ENCODE measurements at places on chromosomes 4 and X.

DNA sequence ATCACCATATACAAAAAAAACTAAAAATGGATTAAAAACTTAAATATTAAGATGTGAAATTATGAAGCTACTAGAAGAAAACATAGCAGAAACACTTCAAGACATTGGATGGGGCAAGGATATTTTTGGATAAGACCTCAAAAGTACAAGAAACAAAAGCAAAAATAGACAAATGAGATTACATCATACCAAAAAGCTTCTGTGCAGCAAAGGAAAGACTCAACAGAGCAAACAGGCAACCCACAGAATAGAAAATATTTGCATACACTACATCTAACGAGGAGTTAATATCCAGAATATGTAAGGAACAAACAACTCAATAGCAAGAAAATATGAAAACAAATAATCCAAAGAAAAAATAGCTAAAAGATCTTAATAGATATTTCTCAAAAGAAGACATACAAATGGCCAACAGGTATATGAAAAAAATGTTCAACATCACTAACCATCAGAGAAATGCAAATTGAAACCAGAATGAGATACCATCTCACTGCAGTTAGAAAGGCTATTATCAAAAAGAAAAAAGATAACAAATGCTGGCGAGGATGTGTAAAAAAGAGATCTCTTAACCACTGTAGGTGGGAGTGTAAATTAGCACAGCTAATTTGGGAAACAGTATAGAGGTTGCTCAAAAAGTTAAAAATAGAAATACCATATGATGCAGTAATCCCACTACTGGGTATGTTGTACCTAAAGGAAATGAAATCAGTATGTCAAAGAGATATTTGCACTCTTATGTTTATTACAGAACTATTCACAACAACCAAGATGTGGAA, 17.8 kb upstream of the LRCH2 start:
- no peak overlapping the region for H3K27ac ChIP-seq
- H3K4me3 ChIP-seq: no peak overlapping the region
- H3K36me3 ChIP-seq: no peaks in the 10 kb centered on the region
- no peaks in the 10 kb centered on the region for H3K27me3 ChIP-seq

DNA sequence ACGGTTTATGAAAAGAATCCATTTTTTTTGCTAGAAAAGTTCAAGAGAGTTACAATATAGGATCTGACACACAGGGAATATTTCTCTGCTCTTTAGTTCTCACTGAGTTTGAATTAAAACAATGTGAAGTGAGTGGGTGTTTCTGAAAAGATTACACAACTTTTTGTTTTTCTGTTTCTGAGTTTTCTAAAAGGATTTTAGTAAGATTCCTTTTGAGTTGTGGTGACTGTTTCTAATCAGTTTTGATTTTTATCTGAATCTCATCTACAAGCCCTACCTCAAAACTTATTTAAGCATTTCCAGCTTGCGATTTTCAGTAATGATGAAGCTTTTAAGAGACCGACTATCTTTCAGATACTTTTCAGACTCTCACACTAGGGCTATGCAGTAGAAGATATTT, 141.7 kb downstream of the GPAT3 start:
- H3K27me3 ChIP-seq: no peaks in the 10 kb centered on the region
- DNase-seq: no peak
- no peak overlapping the region for H3K27ac ChIP-seq
- no peaks in the 10 kb centered on the region for H3K4me1 ChIP-seq
- H3K36me3 ChIP-seq: no peaks in the 10 kb centered on the region
- H3K4me3 ChIP-seq: no peak overlapping the region

- H3K36me3 ChIP-seq: no peaks in the 10 kb centered on the region
- no peak overlapping the region for H3K27ac ChIP-seq
- H3K27me3 ChIP-seq: no peaks in the 10 kb centered on the region
- no peak overlapping the region for H3K4me3 ChIP-seq
- DNase-seq: no peak
Measured at GRCh38 chr4:175790083-175790482, 22.0 kb downstream of the GPM6A start.

DNA sequence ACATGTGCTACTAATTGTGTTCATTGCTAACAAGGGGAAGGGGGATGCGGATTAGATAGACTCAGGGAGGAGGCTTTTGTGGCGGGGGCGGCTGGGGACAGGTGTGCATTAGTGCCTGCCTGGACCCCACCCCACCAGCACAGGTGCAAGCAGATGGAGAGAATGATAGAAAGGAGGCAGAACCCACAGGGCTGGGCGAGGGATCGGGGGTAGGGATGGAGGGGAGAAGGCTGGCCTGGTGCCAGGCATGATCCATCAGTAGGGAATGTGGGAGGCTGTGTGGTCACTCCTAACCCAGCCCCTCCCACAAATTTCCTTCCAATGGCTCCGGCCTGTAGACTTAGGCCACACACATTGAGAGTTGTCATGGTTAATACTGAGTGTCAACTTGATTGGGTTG, 30.5 kb upstream of the CRMP1 start:
- no peak for DNase-seq
- no peaks in the 10 kb centered on the region for H3K4me1 ChIP-seq
- H3K27ac ChIP-seq: no peak overlapping the region
- no peaks in the 10 kb centered on the region for H3K27me3 ChIP-seq
- H3K4me3 ChIP-seq: no peak overlapping the region

GRCh38 chrX:76026751-76027150, 146.1 kb upstream of the PBDC1 start:
- H3K36me3 ChIP-seq: no peaks in the 10 kb centered on the region
- no peaks in the 10 kb centered on the region for H3K27me3 ChIP-seq
- H3K27ac ChIP-seq: no peak overlapping the region
- no peak for DNase-seq
- no peak overlapping the region for H3K4me3 ChIP-seq
- H3K4me1 ChIP-seq: no peaks in the 10 kb centered on the region

GRCh38 chr4:24103434-24104157, 213.7 kb upstream of the PPARGC1A start:
- H3K4me1 ChIP-seq: peaks cover 4% of the 10 kb centered on the region
- no peak overlapping the region for H3K27ac ChIP-seq
- H3K27me3 ChIP-seq: no peaks in the 10 kb centered on the region
- H3K4me3 ChIP-seq: no peak overlapping the region

- H3K27me3 ChIP-seq: no peaks in the 10 kb centered on the region
- H3K4me1 ChIP-seq: no peaks in the 10 kb centered on the region
Measured at GRCh38 chr4:120730777-120731320, 191.7 kb downstream of the PRDM5 start.

GRCh38 chr4:173367285-173367684, 3.5 kb upstream of the SAP30 start:
- H3K4me1 ChIP-seq: peaks cover 22% of the 10 kb centered on the region
- H3K4me3 ChIP-seq: no peak overlapping the region
- no peak overlapping the region for H3K27ac ChIP-seq
- DNase-seq: no peak
- no peaks in the 10 kb centered on the region for H3K36me3 ChIP-seq

DNA sequence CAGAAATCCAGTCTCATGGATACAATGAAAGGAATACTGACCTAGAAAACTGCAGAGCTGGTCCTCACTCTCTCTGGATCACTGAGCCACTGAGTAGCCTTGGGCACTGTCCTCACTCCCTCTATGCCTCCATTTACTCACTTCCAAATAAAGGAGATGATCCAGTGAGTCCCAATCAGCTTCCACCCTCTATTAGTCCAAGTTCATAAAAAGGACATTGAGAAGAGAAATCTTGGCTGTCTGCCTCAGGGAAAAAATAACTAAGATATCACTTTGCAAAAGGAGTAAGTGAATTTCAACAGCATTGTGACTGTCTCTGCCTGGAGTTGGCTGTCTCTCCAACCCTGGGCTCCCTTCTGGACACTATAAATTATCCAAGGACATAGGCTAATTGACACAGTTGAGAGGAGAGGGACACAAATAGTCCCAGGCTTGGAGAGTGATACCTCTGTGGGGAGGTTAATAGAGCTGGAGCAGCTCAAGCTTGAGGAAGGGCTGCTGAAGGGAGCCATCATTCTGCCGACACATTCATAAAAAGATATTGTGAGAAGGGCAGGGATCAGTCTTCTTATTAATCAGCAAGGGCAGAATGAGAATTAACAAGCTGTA, 572.3 kb downstream of the RAB28 start:
- H3K27ac ChIP-seq: no peak overlapping the region
- H3K4me1 ChIP-seq: no peaks in the 10 kb centered on the region
- H3K27me3 ChIP-seq: no peaks in the 10 kb centered on the region

GRCh38 chr4:5772528-5773270, 61.7 kb downstream of the EVC start:
- peaks cover 16% of the 10 kb centered on the region for H3K4me1 ChIP-seq
- no peak overlapping the region for H3K4me3 ChIP-seq
- H3K27me3 ChIP-seq: no peaks in the 10 kb centered on the region
- DNase-seq: no peak
- H3K36me3 ChIP-seq: no peaks in the 10 kb centered on the region

DNA sequence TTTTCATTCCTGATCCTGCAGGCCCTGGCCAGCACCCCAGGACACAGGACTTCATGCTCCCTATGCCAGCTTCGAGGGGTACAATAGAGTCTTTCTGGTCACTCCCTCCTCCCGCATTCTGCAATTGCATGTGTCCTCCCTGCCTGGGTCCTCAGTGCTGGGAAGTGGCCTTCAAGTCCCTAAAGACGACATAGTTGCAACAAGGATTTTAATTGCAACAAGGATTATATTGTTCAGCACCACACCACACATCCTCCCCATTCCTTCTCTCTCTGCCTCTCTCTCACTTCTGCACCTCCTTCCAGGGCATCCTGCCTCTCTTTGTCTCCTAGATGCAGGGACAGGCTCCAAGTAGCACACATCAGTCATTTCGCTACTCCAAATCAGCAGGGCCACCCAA, 25.5 kb downstream of the SCD5 start:
- DNase-seq: no peak
- no peak overlapping the region for H3K4me3 ChIP-seq
- H3K27me3 ChIP-seq: no peaks in the 10 kb centered on the region
- no peaks in the 10 kb centered on the region for H3K4me1 ChIP-seq
- H3K36me3 ChIP-seq: no peaks in the 10 kb centered on the region

GRCh38 chr4:105972946-105973621, 77.8 kb downstream of the NPNT start:
- no peak for DNase-seq
- no peaks in the 10 kb centered on the region for H3K4me1 ChIP-seq
- H3K4me3 ChIP-seq: no peak overlapping the region

- no peaks in the 10 kb centered on the region for H3K27me3 ChIP-seq
- no peak overlapping the region for H3K4me3 ChIP-seq
- no peak for DNase-seq
- no peaks in the 10 kb centered on the region for H3K36me3 ChIP-seq
- H3K27ac ChIP-seq: peak overlapping the region; percentile 38
- peaks cover 27% of the 10 kb centered on the region for H3K4me1 ChIP-seq
Measured at GRCh38 chr4:56790691-56791091, 30.8 kb downstream of the SPINK2 start.

GRCh38 chr4:13298655-13299054, 185.5 kb downstream of the RAB28 start:
- no peaks in the 10 kb centered on the region for H3K27me3 ChIP-seq
- H3K27ac ChIP-seq: no peak overlapping the region
- H3K4me1 ChIP-seq: no peaks in the 10 kb centered on the region
- no peaks in the 10 kb centered on the region for H3K36me3 ChIP-seq
- no peak for DNase-seq

- DNase-seq: no peak
- no peaks in the 10 kb centered on the region for H3K4me1 ChIP-seq
- H3K27ac ChIP-seq: no peak overlapping the region
- H3K4me3 ChIP-seq: no peak overlapping the region
- H3K27me3 ChIP-seq: no peaks in the 10 kb centered on the region
- H3K36me3 ChIP-seq: no peaks in the 10 kb centered on the region
Measured at GRCh38 chrX:110346681-110347080, 12.0 kb upstream of the RTL9 start.

DNA sequence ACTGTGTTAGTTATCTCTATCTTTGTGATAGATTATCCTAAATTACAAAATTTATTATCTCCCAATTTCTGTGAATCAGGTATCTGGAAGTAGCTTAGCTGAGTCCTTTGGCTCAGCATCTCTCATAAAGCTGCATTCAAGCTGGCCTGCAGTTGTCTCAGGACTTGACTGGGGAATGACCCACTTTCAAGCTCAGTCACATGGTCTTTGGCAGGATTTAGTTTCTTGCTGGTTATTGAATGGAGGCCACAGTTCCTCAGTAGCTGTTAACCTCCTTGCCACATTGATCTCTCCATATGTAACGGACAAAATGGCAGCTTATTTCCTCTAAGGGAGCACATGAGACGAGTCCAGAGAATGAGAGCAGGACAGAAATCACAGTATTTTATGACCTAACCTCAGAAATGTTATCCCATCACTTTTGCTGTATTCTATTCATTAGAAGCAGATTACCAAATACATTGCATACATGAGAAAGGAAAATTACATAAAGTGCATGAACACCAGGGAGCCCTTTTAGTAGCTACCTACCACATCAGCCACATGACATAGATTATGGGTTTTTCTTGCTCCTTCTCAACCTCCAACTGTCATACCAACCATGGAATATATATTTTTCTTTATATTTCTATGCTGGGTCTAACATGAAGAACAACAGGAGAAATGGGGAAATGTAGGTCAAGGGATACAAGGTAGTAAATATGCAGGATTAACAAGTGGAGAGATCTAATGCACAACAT, 730.1 kb downstream of the CCSER1 start:
- no peak overlapping the region for H3K27ac ChIP-seq
- H3K4me3 ChIP-seq: no peak overlapping the region
- no peaks in the 10 kb centered on the region for H3K27me3 ChIP-seq
- H3K4me1 ChIP-seq: no peaks in the 10 kb centered on the region
- no peak for DNase-seq

- DNase-seq: no peak
- H3K36me3 ChIP-seq: no peaks in the 10 kb centered on the region
- H3K27ac ChIP-seq: no peak within 1 kb of the TSS
- H3K4me1 ChIP-seq: no peaks in the 10 kb centered on the region
- H3K27me3 ChIP-seq: peaks cover 10% of the 10 kb centered on the region
Measured at GRCh38 chrX:83508006-83508405, at the start of gene POU3F4. Gene POU3F4, plus strand, starts transcription at chrX:83508290. Its CDS starts 35 bp downstream, at chrX:83508325.

GRCh38 chr4:52996261-52997131, 134.4 kb downstream of the RASL11B start:
- DNase-seq: peak; percentile 91
- peak overlapping the region; percentile 71 for H3K27ac ChIP-seq
- peaks cover 21% of the 10 kb centered on the region for H3K4me1 ChIP-seq
- H3K27me3 ChIP-seq: no peaks in the 10 kb centered on the region
- H3K36me3 ChIP-seq: no peaks in the 10 kb centered on the region

GRCh38 chr4:53346920-53347852, 18.7 kb downstream of the SCFD2 start:
- no peaks in the 10 kb centered on the region for H3K27me3 ChIP-seq
- H3K27ac ChIP-seq: no peak overlapping the region
- peaks cover 20% of the 10 kb centered on the region for H3K4me1 ChIP-seq
- H3K36me3 ChIP-seq: no peaks in the 10 kb centered on the region
- no peak overlapping the region for H3K4me3 ChIP-seq

GRCh38 chr4:116027311-116027710, 913.9 kb upstream of the NDST4 start:
- H3K36me3 ChIP-seq: no peaks in the 10 kb centered on the region
- no peaks in the 10 kb centered on the region for H3K4me1 ChIP-seq
- H3K27me3 ChIP-seq: no peaks in the 10 kb centered on the region
